ENCODE measurements at places on chromosomes 7 and 10.

- peaks cover 51% of the 10 kb centered on the region for H3K4me1 ChIP-seq
- H3K36me3 ChIP-seq = peaks cover 24% of the 10 kb centered on the region
- peak overlapping the region; percentile 89 for H3K4me3 ChIP-seq
Measured at GRCh38 chr10:5887641-5888040, 2.1 kb downstream of the ANKRD16 start.

DNA sequence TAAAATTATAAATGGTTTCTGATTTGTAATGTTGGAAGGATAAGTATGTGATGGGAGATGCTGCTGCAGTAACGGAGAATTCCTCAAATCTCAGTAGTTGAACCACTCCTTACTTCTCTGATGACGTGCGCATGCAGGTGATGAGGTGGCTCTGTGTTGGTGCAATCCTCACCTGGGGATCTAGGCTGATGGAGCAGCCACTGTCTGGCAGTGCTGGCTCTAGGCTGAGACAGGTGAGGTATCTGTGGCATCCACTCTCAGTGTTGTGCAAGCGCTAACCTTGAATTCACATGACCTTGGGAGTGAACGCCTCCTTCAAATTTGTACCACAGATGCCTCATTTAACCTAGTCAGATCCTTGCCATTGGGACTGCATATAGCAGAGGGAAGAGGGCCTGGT lies 35.0 kb downstream of the LHFPL3 start:
- H3K27ac ChIP-seq = no peak overlapping the region
- H3K27me3 ChIP-seq = peaks cover 7% of the 10 kb centered on the region
- no peak for DNase-seq
- H3K36me3 ChIP-seq = no peaks in the 10 kb centered on the region
- H3K4me1 ChIP-seq = peaks cover 37% of the 10 kb centered on the region

DNA sequence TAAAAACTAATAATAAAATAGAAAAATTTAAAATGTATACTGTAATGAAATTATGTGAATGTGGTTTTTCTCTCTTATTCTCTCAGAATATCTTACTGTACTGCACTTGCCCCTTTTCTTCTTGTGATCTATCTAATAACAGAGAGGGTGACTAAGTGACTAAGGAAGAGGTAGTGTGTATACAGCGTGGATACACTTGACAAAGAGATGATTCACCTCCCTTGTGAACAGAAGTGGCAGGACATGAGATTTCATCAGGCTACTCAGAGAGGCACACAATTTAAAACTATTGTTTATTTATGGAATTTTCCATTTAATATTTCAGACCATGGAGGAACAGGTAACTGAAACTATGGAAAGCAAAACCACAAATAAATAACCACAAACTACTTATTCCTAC lies 806.6 kb upstream of the GHITM start:
- H3K27ac ChIP-seq = no peak overlapping the region
- H3K27me3 ChIP-seq = no peaks in the 10 kb centered on the region
- peaks cover 2% of the 10 kb centered on the region for H3K36me3 ChIP-seq
- H3K4me1 ChIP-seq = peaks cover 6% of the 10 kb centered on the region

- H3K27me3 ChIP-seq = no peaks in the 10 kb centered on the region
- H3K27ac ChIP-seq = peak overlapping the region; percentile 95
- peaks cover 42% of the 10 kb centered on the region for H3K4me1 ChIP-seq
- peak overlapping the region; percentile 6 for H3K4me3 ChIP-seq
- no peaks in the 10 kb centered on the region for H3K36me3 ChIP-seq
- DNase-seq = no peak
Measured at GRCh38 chr7:84529480-84530205, 335.1 kb upstream of the SEMA3A start.

DNA sequence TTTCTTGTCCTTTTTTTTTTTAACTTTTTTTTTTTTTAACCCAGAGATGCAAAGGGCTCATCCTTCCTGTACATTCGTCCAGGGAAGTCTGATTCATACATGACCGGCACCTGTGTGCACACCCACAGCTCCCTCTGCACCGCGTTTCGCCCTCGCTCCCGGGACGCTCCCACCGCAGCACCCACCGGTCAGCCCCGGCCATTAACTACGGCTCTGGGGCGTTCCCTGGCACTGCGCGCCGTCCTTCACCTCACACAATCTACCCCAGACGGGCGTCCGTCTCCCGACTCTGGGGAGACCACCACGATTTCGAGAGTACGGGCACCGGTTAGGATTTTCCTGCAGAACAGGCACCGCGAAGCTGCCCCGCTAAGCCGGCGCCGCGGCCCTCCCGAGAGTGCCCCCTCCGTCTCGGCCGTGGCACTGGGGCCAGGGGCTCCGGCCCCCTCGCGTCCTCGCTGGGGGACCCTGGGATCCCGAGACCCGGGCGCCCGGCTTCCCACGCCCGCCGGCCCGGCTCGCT lies 452 bp downstream of the ATE1 start:
- H3K36me3 ChIP-seq = peaks cover 4% of the 10 kb centered on the region
- H3K27ac ChIP-seq = peak overlapping the region; percentile 98
- H3K4me3 ChIP-seq = peak overlapping the region; percentile 82
- no peaks in the 10 kb centered on the region for H3K27me3 ChIP-seq

DNA sequence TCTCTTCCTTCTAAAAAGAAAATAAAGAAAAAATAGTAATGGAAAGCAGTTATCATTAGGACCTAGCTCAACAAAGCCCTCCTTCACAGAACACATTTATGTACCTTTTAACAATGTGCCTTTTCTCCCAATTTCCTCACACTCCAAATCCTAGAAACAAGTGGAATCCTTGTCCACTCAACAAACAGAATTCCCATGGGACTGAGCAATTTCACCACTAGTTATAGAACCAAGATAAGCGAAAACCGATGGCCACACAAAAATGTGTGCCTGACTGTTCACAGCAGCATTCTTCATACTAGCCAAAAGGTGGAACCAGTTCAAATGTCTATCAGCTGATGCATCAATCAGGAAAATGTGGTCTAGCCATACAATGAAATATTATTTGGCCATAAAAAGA lies 17.3 kb downstream of the DCLRE1C start:
- H3K27me3 ChIP-seq = no peaks in the 10 kb centered on the region
- H3K4me1 ChIP-seq = no peaks in the 10 kb centered on the region
- no peak for DNase-seq
- no peak overlapping the region for H3K27ac ChIP-seq

DNA sequence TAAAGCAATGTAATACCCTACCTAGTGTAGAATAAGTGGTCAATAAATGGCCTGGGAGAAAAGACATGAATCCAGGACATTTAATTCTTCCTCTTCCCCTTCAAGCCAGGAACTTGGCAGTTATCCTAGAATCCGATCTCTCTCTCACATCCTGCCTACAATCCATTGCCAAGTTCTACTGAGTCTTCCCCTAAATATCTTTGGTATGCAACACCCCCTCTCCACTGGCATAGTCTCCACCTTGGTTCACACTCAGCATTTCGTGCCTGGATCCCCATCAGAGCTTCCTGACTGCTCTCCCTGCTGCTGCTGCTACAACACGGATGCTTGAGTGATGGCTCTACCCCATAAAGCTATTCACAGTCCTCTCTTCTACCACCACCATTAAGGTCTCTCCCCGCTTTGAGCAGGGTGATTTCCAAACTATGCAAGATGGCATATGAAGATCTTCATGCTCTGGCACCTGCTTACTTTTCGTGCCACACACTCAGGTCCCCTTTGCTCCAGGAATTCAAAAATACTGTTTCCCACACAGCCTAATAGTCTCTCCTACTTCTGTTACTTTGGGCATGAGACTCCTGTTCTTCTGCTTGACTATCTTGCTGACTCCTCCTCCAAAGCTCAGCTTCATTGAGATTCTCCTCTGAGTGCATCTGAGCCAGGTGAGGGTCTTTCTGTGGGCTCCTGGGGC lies 4.8 kb downstream of the ANK3 start:
- no peaks in the 10 kb centered on the region for H3K36me3 ChIP-seq
- H3K27ac ChIP-seq = no peak overlapping the region
- peaks cover 10% of the 10 kb centered on the region for H3K4me1 ChIP-seq
- H3K4me3 ChIP-seq = no peak overlapping the region
- no peaks in the 10 kb centered on the region for H3K27me3 ChIP-seq
- DNase-seq = no peak

GRCh38 chr7:131753620-131754222 lies 197.3 kb upstream of the PODXL start:
- peak; percentile 21 for DNase-seq
- no peak overlapping the region for H3K27ac ChIP-seq
- H3K36me3 ChIP-seq = no peaks in the 10 kb centered on the region

All from progenitor cell of endocrine pancreas (in vitro differentiated cells).